ENCODE measurements at places on chromosomes 11 and 22.

- no peak for DNase-seq
These were observed 177.9 kb downstream of the RRAS2 start for GRCh38 chr11:14181121-14181520.

GRCh38 chr11:32594272-32594671, 10.6 kb downstream of the EIF3M start:
- DNase-seq, result no peak

DNA sequence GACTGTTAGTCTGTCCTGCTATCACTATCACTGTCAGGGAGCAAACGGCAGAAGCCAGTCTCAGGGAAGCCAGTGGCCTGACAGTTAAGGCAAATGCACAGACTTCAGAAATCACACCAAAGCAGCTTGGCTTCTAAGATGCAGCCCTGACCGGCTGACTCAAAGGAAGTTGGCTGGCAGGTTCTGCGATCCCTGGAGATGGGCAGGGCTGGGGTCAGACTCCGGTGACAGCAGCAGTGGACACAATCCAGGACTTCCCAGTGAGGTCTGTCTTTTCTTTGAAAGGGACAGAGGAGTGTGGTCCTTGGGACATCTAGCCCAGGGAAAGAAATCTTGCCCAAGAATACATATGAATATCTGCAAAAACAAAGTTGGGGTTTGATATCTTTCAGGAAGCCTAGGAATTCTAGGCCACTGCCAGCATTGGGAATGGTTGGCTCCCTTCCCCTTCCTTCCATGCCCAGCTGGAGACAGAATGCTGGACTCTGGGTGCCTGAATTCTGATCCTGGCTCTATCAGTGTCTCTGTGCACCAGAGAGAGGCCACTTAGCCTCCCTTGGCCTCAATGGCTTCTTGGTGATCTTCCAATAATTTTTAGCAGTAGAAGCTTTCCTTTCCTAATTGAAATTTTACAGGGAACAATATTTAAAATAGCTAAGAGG, 108.9 kb downstream of the KIRREL3 start:
- DNase-seq, result no peak

DNA sequence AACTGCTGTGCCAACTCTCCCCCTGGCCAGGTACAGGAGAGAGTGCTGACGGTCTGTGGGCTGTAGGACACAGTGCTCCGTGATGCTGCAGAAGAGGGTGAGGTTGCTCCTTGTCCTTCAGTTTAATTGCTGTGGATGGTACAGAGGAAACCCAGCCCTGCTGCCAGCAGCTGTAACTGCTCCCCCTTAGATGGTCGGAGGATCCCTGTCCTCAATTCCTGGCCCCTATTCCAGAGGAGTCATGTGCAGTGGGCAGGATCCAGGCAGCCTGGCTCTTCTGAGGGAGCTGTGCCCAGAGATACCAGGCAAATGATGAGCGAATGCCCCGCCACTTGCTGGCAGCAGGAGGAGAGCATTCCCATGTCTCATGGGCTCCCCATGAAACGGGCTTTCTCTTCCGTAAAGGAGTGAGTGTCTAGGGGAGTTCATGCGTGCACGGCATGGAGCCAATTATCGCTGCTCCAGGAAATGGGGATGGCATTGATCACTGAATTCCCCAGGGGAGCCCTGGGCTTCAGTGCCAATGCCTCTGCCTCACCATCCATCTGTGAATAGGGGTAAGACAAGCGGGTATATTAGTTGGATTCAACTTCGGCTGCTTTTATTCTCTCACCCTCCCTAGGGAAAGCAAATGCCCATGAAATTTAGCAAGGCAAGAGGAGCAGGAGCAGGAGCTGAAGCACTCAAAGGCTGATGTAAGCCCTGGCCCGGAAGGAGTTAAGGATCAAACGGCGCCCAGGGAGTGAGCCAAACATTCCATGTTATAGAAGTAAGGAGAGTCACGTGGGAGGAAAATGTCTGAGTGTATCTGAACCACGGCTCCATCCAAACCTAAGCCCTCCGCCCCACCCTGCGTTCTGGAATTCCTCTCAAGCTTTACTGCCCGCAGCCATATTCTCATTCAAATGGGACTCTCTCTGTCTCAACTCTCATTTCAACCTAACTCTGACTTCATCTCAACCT, 51.0 kb upstream of the CSNK2A3 start:
- DNase-seq, result no peak

- DNase-seq, result no peak
These were observed 5.9 kb upstream of the CAT start for GRCh38 chr11:34432822-34433221.

DNA sequence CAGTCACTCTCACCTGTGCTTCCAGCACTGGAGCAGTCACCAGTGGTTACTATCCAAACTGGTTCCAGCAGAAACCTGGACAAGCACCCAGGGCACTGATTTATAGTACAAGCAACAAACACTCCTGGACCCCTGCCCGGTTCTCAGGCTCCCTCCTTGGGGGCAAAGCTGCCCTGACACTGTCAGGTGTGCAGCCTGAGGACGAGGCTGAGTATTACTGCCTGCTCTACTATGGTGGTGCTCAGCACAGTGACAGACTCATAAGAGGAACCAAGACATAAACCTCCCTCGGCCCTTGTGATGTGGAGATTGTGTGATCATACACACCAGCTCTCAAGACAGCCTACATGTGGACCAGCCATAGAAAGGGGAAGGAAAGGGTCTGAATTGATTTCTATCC, 113.3 kb downstream of the ZNF280B start:
- no peak for DNase-seq

- no peak for DNase-seq
These were observed 19.1 kb downstream of the PPFIA1 start for GRCh38 chr11:70289582-70289981.

GRCh38 chr11:123652599-123652998, 1.8 kb downstream of the SCN3B start:
- no peak for DNase-seq

- no peak for DNase-seq
These were observed 29.0 kb downstream of the NUP50 start for GRCh38 chr22:45192701-45193187.

DNA sequence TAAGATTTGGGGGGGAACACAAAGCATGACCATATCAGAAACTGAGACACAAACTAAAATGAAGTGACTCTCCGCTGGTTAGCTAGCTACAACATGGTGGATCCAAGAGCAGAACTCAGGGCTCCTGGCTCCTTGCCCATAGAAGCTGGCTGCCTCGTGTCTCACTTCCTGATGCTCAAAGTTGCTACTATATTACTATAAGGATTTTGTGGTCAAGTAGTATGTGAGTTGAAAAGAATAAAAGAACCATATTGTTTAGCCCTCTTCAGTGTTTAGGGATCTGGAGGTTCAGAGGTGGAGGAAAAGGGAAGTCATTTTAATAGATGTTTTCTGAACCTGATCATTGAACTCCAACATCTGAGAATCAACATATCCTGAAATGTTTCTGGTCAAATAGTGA, 16.9 kb upstream of the SIK2 start:
- no peak for DNase-seq
